ENCODE measurements at places on chromosomes 3 and 15. TPM values are rescaled to one million over a fixed set of nuclear protein-coding genes. Genes with fewer than 3 reads are reported as not detected.

Gene C3orf22
- not detected for total RNA-seq

Gene GP5
- 0.06 TPM for total RNA-seq

Gene CCDC174
- total RNA-seq = 8.9 TPM

Gene CDC25A
- 10.8 TPM for total RNA-seq

Gene UBP1
- total RNA-seq = 34.3 TPM

Gene NMB
- 2.4 TPM for total RNA-seq

Gene CKMT1B
- not detected for total RNA-seq

Gene CSTA
- total RNA-seq = not detected

All from bladder microvascular endothelial cell (primary cell).